CD8-positive, alpha-beta memory T cell (primary cell): ENCODE measurements at places on chromosomes 16 and 17.

- no peak for DNase-seq
These were observed 37.3 kb downstream of the PTRH2 start for GRCh38 chr17:59669944-59670343.

DNA sequence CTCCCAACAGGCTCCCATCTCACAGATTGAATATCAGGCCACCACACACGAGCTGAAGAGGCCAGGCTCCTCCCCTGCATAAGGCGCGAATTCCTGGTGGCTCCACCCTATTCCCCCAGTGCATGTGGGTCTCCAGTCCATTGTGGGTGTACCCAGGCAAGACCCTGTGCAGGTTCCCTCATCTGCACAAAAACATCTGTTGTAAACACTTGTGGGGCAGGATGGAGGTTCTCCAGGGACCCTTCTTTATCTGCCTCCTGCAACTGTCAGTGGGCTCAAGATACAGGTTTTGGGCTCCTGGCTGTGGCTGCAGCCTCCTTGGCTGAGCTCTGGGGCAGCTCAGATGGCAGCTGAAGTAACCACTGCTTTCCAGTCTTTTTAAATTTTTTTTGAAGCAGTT is 17.6 kb upstream of the LGALS9 start:
- no peak for DNase-seq

- DNase-seq: no peak
These were observed 127.0 kb downstream of the ABCC1 start for GRCh38 chr16:16076423-16076813.

- DNase-seq: no peak
These were observed 407.6 kb upstream of the PSMD7 start for GRCh38 chr16:73888840-73889490.

GRCh38 chr17:44203731-44204440 is 4.2 kb upstream of the ATXN7L3 start:
- DNase-seq: peak; percentile 43

DNA sequence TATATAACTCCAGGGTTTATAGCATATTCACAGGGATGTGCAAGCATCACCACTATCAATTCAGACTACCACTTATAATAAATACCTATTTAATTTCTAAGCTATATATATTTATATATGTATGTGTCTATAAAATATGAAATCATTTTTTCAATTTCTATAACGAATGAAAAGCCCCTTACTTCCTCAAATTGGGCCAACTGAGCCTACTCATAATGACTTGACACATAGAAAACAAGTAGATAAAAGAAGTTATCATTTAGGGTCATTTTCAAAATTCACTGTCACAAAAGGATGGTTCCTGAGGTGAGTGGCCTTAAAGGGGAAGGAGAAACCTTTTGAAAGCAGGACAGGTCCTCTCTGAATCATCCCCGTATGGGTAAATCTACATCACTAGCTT is 114.1 kb downstream of the ADCY9 start:
- no peak for DNase-seq

DNA sequence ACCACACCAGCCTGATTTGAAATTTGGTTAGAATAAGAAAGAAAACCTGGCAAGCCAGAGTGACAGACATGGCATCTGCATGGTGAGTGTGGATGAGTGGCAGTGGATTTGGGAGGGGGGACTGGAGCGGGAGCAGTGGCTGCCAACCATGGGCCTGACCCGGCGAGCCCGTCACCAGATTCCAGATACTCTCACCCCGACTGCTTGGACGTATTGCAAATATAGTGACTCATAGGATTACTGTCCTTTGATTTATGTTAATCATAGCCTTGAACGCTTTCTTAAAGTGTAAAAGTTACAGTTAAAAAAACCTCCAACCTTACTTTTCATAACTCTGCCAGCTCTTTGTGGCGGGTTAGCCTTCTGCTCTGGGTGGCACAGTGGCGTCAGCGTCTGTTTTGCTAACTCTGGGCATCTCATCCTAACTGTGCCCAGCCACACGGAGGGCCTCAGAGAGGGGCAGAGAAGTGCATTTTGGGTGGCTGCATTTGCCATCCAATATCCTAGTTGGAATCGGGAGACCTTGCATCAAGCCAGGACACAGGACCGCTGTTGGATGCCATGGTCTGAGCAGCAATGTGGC is 26.8 kb upstream of the FOXK2 start:
- DNase-seq: no peak

DNA sequence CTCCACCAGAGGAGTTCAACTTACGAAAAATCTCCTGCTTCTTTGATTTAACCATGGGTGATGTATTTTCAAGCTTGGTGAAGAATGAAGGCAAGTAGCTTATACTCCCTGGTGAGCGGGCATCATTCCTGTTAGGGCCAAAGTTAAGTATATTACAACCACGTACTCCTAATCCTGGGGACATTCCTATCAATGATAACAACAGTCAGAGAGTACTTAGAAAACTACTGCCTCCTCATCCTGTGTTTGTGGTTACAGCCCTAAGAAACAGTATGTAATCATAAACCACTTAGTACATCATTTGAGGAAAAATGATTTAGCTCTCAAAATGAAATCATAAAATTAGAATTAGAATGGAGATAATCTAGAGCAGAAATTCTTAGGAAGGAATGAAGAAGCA is 47.3 kb downstream of the TTC19 start:
- DNase-seq: no peak

- no peak for DNase-seq
These were observed 46.9 kb upstream of the CBFA2T3 start for GRCh38 chr16:89023621-89024511.

DNA sequence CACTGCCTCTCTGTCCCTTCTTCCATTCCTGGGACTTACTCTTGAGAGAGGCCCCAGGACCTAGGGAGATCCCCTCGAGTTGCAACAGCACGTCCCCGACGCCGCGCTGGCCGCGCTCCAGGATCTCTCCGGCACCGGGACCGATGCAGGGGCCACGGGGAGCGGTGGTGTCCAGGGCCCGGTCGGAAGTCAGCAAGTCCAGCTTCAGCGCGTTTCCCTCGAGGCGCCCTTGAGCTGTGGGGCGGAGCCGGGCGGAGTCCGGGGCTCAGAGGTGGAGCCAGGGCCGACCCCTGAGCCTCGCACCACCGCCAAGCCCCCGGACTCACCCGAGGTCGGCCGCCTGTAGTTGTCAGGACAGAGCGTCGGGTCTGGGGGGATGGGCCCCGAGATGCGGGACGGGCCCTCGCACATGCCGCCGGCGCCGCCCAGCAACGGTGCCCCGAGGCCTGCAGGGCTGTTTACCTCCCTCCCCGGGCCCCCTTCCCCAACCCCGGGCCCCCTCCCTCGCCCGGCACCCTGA is 458 bp downstream of the ENKD1 start:
- DNase-seq: no peak

GRCh38 chr16:27210174-27210573 is 6.8 kb downstream of the KDM8 start:
- no peak for DNase-seq

- DNase-seq: no peak
These were observed 29.3 kb downstream of the MARF1 start for GRCh38 chr16:15613676-15614075.

- no peak for DNase-seq
These were observed 57.0 kb upstream of the KIFC3 start for GRCh38 chr16:57859331-57859730.

DNA sequence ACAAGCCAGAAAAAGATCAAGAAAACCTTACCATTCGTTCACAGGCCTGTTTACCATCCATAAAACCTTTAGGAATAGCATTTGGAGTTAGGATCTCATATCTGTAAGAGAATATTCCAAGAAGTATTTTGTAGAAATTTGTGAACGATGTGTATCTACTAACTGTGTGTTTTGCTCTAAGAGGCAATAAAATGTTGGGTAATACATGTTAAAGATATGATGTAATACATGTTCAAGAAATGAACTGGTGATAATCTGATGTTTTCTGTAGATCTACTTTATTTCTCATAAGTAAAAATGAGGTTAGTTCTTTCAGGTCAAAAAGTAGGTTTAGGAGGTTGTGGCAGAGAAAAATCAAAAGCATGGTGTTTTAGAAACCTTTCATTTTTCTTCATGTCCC is 83.2 kb downstream of the NDEL1 start:
- no peak for DNase-seq

DNA sequence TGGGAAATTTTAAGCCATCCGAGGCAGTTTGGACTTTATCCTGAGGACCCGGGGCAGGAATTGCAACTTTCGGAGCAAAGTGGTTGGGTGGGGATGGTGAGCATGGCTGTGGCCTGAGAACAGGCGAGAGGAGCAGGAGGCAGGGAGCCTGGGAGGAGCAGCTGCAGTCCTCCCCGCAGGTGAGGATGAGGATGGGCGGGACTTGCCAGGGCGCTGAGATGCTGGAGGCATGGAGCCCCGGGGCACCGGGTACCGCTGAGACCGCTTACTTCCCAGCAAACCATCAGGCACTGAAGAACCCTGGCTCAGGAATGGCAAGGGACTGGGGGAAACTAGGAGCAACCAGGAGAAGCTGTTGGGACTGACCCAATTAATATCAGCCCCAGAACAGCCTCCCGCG is 210.8 kb downstream of the GSG1L start:
- no peak for DNase-seq

DNA sequence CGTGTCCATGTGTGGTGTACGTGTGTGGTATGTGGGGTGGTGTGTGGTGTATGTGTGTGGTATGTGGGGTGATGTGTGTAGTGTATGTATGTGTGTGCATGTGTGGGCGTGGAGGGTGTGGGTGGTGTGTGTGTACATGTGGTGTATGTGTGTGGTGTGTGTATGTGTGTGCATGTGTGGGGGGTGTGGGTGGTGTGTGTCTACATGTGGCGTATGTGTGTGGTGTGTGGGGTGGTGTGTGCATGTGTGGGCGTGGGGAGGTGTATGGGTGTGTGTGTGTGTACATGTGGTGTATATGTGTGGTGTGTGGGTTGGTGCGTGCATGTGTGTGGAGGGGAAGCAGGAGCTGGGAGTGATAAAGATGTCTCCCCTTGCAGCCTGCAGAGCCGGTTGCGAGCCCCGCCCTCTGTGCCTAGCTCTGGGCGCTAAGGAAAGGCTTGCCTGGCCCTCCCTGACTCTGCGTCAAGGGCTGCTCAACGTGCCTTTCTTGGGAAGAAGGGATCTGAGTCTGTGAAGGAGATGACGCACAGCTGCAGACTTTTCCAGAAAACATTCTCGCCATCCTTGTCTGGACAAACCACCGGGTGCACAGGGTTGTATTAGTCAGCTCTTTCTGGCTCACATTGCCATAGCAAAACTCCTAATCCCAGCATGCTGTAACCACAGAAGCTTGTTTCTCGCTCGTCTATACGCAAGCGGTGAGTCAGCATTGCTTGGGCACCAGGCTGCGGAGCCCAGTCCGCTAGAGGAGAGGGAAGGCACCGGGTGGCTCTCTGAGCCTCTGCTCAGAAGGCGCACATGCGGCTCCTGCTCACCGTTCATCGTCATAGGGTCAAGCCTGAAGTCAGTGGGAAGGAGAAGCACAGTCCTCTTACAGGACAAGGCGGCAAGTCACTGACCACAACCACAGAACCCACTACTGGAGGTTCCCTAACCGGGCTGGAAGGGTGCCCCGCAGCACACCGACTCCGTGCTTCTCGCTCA is 2.0 kb upstream of the CD300H start:
- DNase-seq: no peak

GRCh38 chr16:56847173-56847910 is 17.7 kb upstream of the SLC12A3 start:
- peak; percentile 44 for DNase-seq

GRCh38 chr16:86946396-86946795 is 368.0 kb downstream of the FOXL1 start:
- no peak for DNase-seq

- DNase-seq: no peak
These were observed 175.3 kb upstream of the C17orf78 start for GRCh38 chr17:37200497-37200896.

DNA sequence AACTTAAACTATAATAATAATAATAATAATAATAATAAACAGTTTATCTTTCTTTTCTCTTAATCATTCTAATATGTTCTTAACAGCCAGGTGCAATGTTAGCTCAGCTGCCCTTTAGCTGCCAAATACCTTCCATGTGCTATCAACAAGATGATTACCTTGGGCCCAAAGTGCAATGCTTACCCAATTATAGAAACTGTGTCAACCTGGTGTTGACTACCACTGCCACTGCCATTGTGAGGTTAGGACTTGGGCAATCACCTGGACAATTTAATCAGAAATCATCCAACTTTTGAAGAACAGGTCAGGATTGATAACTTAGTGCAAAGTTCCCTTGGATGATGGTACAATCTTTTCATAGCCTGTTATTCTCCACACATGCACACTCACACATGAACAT is 371.8 kb upstream of the SALL1 start:
- DNase-seq: no peak

DNA sequence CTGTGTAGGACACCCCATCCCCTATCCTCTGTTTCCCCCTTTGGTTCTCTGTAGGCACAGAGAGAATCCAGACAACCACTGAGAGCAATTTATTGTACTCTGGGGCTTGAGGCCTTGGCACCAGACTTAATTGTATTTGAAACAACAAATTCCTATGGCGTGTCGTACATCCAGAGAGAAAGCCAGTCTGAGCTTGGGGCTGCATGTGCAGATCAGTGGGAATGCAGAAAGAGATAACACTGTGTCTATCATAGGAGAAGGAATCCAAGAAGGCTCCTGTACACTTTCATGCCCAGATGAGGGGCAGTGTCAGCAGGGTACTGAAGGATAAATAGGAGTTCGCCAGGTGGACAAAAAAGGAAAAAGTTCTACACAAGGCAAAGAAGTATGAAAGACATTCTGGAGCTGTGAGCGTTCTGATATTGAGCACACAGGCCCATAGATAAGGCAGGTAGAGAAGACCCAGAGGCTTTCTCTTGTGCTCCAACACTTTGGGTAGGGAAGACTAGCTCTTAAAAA is 22.0 kb upstream of the IL4R start:
- DNase-seq: no peak

DNA sequence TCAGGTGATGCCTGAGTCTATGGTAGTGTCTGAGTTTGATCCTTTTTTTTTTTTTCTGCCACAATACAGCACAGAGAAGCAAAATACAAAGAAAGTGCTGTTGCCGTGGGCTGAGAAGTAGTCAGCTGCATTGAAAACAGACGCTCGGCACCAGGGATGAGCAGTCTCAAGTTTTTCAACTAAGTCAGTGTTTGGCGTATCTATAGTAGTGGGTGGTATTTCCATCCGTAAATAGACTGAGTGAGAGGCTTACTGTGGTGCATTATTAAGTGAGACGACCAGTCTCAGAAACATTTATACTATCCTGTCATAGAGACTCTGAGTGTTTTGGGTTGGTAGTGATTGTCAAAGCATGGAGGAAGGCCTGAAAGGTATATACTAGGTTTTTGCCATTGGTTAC is 221.3 kb downstream of the SNX29 start:
- no peak for DNase-seq

- no peak for DNase-seq
These were observed 93.0 kb upstream of the NETO2 start for GRCh38 chr16:47236716-47237115.

DNA sequence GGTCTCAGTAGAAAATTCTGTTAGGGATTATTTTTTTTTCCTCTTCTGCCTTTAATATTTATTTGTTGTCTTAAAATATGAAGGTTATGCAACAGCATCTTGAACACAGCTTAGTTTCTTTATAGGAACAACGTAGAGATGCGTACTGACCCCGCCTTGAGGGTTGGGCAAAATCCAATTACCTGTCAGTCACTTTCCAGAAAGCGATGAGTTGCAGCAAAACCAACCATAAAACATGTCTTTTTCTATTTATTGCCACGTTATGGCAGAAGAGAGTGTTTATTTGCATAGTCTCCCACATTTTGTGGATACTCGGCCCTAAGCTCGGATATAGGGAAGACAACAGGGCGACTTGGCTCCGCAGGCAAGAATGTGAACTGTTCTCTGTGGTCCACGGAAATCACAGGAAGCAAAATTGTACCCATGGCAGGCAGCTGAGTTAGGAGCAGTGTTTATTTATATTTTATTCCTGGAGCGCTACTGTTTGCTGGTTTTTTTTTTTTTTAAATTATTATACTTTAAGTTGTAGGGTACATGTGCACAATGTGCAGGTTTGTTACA is 44.3 kb upstream of the CACNG5 start:
- no peak for DNase-seq
